NCI-H1105 treated with DMSO at 0.1 percent for 48 hours (cell line): ENCODE measurements at places on chromosomes 3 and 15.

DNA sequence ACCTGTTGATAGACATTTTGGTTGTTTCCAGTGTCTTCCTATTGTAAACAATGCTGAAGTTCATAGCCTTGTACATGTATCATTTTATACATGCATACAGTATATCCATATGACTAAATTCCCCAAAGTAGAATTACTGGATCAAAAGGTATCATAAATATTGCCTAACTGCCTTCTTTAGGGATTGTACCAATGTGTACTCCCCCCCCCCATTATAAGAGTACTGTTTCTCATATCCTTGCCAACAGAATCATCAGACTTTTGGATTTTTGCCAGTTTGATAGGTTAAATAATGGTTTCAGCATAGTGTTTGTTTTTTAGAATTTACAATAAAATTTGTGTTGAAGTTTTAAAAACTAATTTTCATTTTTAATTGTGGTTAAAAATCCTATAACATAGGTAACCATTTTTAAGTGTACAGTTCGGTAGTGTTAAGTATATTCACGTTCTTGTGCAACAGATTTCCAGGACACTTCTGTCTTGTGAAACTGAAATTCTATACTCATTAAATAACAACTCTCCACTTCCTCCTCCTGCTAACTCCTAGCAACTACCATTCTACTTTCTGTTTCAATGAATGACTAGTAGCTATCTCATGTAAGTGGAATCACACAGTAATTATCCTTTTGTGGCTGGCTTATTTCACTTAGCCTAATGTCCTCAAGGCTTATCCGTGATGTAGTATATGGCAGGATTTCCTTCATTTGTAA lies 30.8 kb upstream of the MAP3K13 start:
- DNase-seq, result peak; percentile 96

GRCh38 chr3:172832983-172833382 lies 82.5 kb downstream of the ECT2 start:
- DNase-seq, result no peak

- no peak for DNase-seq
These were observed 260.5 kb upstream of the TPRG1 start for GRCh38 chr3:188911026-188911850.

DNA sequence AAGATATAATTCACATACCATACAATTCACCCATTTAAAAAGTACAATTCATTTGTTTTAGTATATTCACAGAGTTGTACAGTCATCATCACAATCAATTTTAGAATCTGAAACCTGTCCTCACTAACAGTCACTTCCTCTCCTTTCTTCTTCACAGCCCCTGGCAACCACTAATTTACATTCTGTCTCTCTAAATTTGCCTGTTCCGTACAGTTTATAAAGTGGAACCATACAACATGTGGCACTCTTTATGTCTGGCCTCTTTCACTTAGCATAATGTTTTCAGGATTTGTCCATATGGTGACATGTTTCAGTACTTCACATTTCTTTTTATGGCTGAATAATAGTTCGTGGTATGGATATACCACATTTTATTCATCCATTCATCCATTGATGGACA lies 22.7 kb downstream of the ERICH6 start:
- no peak for DNase-seq

GRCh38 chr3:43093006-43093405 lies 12.9 kb downstream of the POMGNT2 start:
- DNase-seq, result no peak

DNA sequence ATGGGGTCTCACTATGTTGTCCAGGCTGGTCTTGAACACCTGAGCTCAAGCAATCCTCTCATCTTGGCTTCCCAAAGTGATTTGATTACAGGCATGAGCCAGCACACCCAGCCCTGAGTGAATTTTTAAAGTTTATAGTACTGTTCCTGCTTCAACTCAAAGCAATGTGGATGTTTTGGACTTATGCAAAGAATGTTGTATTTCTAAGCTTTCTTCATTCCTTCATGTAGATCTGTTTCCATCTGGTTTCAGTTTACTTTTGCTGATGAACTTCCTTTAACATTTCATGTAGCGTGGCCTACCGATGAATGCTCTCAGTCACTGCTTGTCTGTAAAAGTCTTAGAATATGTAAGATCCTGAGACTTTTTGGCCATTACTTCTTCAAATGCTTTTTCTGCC lies 23.2 kb downstream of the NRG4 start:
- no peak for DNase-seq

GRCh38 chr3:124292329-124292728 lies 300.4 kb upstream of the ROPN1 start:
- DNase-seq, result no peak

GRCh38 chr15:40366457-40367370 lies 8.7 kb downstream of the DISP2 start:
- no peak for DNase-seq

- no peak for DNase-seq
These were observed 35.4 kb downstream of the RAB7A start for GRCh38 chr3:128761392-128761791.

DNA sequence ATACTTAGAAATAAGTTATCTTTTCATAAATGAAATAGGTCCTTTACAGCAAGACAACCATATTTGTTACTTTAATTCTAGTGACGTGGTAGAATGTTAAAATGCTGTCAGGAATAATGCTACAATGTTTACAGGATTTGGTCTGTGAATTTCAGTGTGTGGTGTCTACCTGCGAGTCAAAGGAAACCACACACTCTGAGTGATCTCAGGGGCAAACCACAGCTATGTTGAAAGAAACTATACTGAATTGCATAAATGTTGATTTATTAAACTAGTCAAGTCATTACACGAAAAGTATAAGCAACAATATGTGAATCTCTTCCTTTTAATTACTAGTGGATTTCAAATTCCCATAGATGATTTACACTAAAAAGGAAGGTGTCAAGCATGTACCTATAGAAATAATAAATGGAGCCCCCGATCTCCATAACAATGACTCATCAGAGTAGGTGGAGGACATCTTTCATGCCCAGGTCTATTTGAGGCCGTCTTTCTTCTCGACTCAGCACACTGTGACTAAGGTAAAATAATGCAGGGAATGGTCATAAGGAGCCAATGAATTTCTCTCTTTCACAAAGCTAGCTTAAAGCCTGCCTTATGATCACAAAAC lies 463.0 kb downstream of the ERC2 start:
- DNase-seq, result no peak

- no peak for DNase-seq
These were observed 315.8 kb downstream of the NTRK3 start for GRCh38 chr15:87940768-87941167.

DNA sequence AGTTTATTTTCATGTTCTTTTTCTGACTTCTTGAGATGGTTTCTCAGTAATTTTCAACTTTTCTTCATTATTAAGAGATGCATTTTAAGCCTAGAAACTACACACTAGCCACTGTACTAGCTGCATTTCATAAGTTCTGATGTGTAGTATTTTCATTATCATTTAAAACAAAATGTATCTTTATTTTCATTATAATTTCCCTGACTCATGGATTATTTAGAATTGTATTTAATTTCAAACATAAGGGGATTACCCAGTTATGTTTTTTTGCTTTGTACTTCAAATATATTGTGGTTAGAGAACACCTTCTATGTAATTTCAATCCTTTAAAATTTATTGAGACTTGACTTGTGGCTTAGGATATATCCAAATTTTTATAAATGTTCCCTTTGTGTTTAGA lies 44.5 kb downstream of the STT3B start:
- DNase-seq, result no peak

DNA sequence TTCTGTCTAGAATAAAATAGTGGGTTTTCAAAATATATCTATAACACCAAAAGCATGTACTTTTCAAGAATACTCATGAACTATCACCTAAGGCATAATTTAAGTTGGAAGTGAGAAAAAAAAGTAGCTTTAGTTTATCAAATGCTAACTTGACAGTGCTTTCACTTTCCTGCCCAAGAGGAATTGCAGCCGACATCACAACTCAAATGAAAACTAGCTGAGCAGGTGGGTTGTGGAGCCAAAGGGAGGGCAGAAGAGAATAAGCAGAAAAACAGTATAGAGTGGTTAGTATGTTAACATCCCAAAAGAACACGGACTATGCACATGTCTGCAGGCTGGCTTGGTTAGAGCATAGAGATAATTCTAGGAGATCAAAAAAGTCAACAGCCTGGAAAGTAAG lies 120.9 kb downstream of the NEDD4 start:
- no peak for DNase-seq

DNA sequence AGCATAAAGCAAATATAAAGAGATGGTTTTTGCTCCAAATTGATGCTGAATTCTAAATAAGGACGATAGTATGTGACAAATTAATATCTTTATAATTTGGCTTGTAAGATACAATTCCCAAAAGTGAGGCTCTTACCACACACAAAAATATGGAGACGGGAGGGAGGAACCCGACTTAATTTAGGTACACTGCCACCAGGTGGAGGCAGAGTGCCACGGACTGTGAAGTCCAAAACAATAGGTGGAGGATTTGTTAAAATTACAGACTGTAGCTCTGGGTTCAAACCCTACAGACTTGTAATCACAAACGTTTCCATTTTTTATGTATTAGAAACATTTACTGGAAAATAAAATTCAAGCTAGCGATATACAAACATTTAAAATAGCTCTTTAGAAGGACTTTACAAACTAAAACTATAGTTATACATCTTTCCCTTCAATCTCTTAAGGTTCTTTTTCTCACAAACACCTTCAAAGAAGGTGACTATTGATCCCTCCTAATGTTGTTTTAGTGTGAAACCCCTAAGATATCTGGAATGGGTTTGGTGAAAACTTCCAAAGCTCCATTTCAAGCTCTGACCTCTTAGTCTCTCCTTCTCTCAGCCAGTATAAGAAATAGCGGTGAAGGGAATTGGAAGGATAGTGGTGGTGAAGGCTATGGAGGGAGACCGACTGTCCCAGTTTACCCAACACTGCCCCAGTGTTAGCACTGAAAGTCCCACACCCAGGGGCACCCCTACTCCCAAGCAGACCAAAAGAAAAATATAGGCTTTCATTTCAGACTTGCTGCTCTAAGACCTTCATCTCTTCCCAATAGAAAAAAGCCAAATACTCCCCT lies 89.7 kb downstream of the AQP9 start:
- DNase-seq, result peak; percentile 83

DNA sequence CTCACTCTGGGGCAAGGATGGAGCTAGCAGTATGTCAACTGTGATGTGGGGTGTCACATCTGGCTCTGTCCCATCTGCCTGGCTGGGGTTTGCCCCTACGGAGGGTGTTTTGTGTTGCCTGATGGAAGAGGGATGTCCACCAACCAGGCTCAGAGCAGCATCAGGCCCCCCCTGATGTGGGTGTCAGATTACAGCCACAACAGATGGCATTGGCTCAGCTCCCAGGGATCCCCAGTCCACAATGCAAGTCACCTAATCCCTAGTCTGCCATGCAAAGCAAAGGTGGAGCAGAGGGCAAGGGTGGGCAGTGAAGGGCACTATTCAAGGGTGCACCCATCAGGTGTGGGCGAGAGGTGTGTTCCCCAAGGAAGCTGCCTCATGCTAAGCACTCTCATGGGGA lies 48.9 kb upstream of the AMOTL2 start:
- peak; percentile 73 for DNase-seq

DNA sequence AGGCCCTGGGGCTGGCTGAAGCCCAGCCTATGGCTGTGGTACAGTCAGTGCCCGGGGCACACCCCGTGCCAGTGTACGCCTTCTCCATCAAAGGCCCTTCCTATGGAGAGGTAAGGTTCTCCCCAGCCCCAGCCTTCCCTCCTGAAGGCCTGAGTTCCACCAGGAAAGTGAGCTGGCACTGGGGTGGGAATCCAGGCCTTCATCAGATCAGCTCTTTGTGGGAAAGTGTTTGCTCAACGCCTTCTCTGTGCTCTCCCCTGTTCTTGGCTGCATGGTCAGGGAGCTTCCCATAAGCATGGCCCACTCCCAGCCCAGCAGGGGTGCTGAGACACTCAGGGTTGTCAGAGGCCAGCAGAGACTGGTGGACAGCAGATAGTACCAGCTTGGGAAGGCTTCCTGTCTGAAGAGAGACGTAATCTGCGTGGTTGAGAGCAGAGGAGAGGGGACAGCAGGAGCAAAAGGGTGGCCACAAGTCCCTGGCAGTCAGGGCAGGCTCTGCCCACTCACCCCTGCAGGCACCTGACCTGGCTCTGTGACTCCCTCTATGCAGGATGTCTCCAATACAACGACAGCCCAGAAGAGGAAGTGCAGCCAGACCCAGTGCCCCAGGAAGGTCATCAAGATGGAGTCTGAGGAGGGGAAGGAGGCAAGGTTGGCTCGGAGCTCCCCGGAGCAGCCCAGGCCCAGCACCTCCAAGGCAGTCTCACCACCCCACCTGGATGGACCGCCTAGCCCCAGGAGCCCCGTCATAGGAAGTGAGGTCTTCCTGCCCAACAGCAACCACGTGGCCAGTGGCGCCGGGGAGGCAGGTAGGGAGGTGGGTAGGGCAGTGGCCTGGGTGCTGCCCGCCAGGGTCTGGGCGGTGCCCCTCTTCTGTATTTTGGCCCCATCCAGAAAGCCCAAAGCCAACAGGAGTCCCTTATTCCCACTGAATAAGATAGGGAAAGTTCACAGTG lies 38.4 kb downstream of the PML start:
- DNase-seq, result no peak

- DNase-seq, result no peak
These were observed 85.1 kb upstream of the C2CD4B start for GRCh38 chr15:62250186-62250585.

DNA sequence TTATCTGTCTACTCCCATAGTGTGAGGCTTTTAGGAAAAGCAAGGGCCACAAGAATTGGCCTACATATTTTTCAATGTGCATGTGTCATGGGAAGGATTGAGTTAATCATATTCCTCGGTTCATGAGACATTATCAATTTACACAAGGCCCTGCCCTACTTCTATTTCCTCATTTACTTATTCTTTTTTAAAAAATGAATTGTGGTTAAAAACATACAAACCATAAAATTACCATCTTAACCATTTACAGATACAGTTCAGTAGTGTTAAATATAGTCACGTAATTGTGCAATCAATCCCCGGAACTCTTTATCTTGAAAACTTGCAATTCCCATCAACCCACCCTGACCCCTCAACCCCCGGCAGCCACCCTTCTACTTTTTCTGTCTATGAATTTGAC lies 284.0 kb upstream of the GADL1 start:
- no peak for DNase-seq
